Astrocyte of the cerebellum (primary cell): ENCODE measurements at places on chromosomes 12 and 14.
A peak's percentile ranks its signal among the peaks of the same experiment; 100 is the strongest.

DNA sequence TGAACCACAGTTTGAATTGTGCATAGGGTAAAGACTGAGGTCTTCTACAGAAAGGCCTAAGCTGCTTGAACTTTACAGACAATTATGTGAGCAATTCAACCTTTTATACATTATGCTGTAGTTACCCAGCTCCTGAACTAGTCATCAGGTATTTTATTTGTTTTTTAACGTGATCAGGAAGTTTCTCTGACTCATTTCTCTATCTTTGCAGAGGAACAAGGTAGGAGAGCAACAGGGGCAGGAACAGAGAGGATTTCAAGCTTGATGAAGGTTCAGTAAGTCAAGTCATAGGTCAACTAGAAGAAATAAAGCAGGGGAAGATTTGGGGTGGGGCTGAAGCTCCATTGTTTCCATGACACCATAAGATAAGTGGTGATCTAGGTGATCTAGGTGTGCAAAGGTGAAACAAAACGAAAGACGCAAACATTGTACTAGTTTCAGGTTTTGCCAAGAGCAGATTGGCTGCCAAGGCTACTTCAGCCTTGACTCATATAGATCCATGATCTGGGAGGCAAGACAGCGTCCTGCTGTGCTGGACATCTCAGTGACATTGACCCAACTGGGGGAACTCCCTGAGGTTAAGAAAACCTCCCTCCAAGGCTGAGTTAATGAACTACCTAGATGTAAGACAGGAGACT lies 198.1 kb downstream of the DAD1 start:
- no peak for DNase-seq

GRCh38 chr12:47913081-47913480 lies 8.3 kb upstream of the VDR start:
- DNase-seq: no peak

DNA sequence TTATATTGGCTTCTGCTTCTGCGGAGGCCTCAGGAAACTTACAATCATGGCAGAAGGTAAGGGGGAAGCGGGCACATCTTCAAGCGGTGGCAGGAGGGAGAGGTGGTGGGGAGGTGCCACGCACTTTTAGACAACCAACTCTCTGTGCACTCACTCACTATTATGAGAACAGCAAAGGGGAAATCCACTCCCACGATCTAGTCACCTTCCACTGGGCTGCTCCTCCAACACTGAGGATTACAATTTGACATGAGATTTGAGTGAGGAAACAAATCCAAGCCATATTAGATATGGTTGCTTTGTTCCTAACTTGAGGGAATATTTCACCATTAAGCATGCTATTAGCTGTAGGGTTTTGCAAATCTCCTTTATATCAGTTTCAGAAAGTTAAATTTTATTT lies 80.3 kb downstream of the UNC79 start:
- no peak for DNase-seq

DNA sequence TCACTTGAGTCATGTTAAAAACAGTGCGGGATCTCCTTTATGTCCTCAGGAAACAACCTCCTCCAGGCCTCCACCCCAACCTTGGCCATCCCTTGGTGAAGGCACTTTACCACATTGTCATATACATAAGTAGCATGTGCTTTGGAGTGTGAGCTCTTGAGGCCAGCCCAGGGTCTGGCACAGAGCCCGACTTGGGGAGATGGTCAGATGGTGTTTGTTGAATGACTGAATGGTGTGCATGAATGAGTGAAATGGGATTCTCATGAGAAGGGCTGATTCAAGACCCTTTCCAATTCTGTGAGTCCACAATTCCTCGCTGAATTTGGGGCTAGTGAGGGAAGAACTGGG lies 52.9 kb upstream of the DLK1 start:
- DNase-seq: no peak

DNA sequence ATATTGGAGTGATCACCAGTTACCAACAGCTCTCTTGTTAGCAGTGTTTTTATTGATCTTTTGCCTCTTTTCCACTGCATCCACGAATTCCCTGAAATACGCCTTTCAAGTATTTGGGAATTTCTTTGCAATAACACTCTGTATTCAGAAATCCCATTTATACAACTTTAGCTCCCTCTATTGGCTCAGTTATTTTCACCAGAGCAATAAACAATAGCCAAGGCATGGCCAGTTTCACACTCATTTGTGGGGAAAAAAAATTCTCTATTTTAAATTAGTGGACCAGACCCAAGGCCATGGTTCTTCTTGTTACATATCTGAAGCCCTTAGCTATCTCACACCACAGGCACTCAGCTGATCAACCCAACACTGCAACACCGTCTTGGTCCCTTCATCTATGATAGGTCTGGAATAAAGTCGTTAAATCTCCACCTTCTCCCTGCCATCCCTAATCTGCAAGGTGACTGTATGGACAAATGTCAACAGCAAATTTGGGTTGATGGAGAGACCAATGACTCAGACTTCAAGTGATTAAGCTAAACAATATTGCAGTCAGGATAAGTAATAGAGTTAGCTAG lies 92.4 kb upstream of the TMEM260 start:
- DNase-seq: peak; percentile 4

- no peak for DNase-seq
Observed at GRCh38 chr14:96790706-96791105, 6.5 kb upstream of the VRK1 start.

GRCh38 chr12:108840605-108841332 lies 16.6 kb downstream of the SSH1 start:
- no peak for DNase-seq

DNA sequence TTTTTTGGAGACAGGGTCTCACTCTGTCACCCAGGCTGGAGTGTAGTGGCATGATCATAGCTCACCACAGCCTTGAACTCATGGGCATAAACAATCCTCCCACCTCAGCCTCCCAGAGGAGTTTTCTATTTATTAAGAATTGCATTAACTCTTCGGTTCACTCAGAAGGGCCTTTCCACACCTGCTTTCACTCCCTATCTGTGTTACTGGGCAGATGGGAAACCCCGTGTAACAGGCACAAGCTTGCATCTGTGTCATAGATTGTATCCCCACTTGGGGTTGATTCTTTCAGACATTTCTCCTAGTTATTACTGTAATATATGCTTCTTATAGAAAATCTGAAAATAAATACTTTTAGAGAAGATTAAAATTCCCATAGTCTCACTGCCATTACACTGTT lies 38.7 kb downstream of the STX2 start:
- no peak for DNase-seq

DNA sequence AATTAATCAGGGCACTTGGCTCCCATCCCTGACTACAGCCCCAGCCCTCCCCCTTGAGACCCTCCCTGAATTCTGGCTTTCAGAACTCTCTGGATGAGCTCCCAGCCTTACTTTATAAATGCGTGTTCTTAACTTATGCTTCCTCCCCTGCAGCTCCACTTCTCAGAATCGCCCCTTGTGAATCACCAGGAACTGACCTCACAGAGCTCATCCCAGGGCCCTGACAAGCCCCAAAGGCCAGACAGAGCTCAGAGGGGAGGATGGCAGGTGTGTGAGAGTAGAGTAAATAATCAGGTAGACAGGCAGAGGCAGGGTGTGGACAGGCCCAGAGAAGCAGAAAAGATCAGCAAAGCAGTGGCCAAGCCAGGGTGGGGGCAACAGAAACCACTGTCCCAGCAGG lies 68.2 kb upstream of the FOXN3 start:
- DNase-seq: no peak

DNA sequence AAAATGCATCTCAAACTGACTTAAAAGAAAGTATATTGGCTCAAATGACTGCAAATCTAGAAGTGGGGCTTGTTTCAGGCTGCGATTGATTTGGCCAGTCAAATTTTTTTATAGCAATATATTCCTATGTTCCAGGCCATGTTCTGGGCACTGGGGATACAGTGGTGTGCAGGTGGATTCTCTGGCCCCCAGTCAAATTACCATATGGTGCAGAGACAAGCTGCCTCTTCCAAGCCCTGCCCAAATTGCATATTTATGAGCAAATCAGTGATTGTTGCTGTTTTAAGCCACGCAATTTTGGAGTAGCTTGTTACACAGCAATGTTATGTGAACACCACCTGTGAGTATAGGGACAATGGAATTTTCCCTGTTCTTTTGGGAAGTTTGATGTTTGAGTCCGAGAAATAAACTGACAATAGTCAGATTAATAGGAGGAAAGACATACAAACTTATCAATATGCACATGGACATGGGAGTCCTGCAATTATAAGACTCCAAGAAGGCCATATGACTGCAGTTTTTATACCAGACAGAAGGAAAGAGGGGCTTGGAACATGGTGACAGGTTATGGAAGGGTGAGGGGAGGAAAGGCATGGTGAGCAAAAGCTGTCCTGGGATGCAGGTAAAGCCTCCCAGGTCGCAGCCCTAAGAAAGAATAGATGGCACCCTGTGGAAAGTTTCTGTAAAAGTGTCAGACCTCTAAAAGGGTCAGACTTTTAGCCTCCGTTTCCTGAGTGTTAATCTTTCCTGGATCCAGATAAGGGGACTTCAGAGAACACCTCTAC lies 13.1 kb upstream of the CRY1 start:
- DNase-seq: no peak

GRCh38 chr14:74739293-74740030 lies 23.7 kb upstream of the YLPM1 start:
- DNase-seq: no peak

- DNase-seq: no peak
Observed at GRCh38 chr12:44021471-44021971, 185.6 kb downstream of the TMEM117 start.
